Vagina (tissue), 2 donors: ENCODE measurements at places on chromosomes 7 and 10. TPM values are rescaled to one million over a fixed set of nuclear protein-coding genes. Genes with fewer than 3 reads are reported as not detected.

Gene FFAR4
- total RNA-seq = 1.5 TPM

- DNase-seq = no peak
Observed at GRCh38 chr10:3784510-3785250, at the start of gene KLF6. TSS of gene KLF6 (minus strand) at chr10:3785209. CDS start at chr10:3785014, 195 bp downstream.

Gene CLDN12
- total RNA-seq = 21.4 TPM

Gene CFTR
- not detected for total RNA-seq

DNA sequence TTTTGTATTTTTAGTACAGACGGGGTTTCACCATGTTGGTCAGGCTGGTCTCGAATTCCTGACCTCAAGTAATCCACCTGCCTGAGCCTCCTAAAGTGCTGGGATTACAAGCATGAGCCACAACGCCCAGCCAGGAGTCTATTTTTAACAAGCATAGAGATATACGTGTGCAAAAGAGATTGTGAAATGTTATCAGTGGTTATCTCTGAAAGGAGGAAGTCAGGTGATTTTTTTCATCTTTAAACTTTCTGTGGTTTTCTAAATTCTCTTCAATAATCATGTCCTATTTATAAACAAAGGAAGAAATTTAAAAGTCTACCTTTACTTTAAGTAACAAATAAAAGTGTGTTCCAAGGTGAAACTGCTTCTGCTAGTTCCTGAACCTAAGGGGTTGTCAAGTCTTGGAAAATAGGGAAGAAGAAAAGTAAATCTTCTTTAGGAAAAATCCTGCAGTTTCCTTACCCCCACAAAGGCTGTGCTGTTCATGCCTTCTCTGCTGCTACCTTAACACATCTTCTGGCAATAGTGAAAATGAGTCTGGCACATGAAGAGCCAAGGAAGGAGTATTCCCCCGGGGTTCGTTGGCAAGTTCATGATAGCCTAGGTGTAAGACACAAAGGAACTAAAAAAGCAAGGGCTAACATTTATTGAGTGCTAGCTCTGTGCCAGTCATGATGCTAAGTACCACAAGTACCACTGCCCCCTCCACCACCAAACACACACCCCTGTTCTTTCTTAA lies 51.1 kb downstream of the CYP26A1 start:
- DNase-seq = no peak

- DNase-seq = no peak
Observed at GRCh38 chr7:67821116-67821515, 824.5 kb downstream of the TYW1 start.

DNA sequence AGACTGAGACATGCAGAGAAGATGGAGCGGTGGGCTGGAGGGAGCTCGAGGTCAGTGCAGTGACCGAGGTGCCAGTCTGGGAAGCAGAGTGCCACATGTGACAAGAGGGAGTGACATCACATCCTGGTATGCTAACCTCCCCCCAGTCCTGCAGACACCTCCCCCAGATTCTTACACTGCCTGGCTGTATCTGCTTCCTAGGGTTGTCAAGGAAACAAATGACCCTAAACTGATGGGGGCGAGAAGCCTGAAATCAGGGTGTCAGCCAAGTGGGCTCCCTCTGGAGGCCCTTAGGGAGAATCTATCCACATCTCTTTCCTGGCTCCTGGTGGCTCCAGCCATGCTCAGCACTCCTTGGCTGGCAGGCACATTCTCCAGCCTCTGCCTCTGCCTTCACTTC lies 316.1 kb upstream of the ZMIZ1 start:
- DNase-seq = no peak

Gene IDI2
- not detected for total RNA-seq

- no peak for DNase-seq
Observed at GRCh38 chr10:18368682-18369081, 228.5 kb downstream of the CACNB2 start.

- no peak for DNase-seq
Observed at GRCh38 chr10:110059925-110060324, 52.1 kb downstream of the ADD3 start.

- no peak for DNase-seq
Observed at GRCh38 chr10:98404571-98405359, 10.2 kb downstream of the PYROXD2 start.

DNA sequence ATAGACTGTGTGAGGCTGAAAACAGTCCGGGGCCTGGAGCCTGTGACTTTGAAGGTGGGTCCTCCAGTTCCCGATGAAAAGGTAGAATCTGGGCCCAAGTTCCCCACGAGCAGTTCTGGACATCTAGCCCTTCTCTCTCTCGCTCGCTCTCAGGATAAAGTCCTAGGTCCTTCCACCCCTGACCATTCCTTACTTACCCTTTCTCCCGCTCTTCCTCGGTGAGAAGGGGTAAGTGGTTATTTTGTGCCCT lies 713 bp downstream of the IMMP2L start:
- no peak for DNase-seq

Gene TLX1
- not detected for total RNA-seq

DNA sequence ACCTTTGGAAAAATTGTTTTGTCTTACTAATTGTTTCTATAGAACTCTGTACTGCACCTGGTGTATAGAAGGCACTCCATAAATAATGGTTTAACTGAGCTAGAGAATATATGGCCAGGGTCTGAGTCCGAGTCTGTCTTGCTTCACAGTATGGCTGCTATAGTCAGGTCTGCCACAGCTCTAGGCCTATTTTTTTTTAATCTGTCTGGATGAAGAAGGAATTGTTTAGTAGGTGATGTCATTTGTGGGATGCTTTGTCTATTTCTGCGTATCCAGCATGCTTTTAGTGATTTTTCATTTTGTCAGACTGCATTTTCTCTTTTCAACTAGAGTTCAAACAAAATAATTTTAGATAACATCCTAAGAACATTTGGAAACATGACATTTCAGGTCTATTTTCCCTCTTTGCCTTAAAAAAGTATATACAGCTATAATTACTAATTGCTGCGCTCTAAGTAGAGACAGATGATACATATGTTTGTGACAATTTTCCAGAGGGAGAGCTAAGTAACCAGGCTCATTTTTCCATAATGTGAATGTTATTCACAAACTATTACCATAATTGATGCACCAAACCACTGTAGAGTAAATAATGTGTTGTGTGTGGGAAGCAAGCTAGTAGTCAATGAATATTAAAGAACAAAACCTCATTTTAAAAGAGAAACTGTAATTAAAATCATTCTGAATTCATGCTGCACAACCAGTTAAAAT lies 361.7 kb downstream of the AUTS2 start:
- DNase-seq = no peak

- no peak for DNase-seq
Observed at GRCh38 chr10:64952042-64952441, 1430.8 kb downstream of the REEP3 start.

- DNase-seq = no peak
Observed at GRCh38 chr10:92045641-92046106, 122.1 kb downstream of the BTAF1 start.

Gene KAZALD1
- total RNA-seq = 4.2 TPM

DNA sequence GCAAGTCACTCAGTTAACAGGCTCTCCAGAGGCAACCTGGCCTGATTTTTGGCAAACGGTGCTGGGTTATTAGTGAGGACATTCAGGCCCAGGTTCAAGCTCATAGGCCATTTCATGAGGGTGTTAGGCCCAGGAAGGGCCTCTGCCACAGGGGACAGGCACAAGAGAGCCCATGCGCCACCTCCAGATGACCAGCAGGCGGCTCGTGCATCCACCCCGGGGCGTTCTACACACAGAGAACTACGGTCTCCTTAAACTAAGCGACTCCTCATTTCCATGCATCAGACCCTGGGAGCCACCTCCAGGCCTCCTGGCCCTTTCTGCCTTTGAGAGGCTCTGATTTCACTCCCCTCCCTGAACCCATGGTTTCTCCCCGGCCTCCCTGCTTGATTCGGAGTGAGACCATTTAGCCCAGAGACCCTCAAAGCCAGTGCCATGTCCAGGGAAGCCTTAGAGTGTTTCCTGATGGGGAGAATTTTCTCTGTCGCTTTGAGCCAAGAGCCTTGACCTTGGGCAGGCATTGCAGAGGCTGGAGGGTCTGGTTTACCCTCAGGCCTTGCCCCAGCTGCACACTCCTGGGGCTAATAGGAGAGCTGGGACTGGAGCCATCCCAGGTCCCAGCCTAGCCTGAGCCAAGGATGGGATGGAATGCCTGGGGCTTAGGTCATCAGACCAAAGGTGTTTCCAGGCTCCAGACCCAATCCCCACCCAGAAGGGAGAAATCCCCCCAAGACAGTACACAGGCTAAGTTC lies 188.0 kb downstream of the GRID1 start:
- no peak for DNase-seq

DNA sequence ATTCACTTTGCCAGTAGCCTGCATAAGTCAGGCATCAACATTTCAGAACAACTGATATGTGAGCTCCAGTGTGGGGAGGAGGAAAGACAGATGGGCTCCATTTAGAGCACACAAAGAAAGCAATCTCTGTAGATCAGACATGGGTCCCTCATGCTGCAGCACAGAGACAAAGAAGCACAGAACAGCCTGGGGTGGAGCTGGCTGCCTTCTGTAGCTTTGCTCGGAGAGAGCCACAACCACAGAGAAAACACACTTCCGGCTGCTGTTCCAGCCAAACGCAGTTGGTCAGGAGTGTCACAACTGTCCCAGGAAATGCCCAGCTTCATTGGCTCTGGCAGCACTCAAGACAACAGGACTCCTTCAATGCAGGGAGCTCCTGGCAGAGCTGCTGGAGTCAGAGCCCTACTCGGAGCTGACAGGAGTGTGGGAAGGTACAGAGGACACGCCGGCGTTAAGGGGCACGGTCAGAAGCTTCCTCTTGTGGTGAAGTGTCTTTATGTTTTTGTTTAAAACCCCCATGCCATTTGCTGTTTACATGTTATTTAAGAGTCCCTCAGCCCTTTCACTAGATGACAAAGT lies 494.4 kb downstream of the TCERG1L start:
- DNase-seq = peak; percentile 91

DNA sequence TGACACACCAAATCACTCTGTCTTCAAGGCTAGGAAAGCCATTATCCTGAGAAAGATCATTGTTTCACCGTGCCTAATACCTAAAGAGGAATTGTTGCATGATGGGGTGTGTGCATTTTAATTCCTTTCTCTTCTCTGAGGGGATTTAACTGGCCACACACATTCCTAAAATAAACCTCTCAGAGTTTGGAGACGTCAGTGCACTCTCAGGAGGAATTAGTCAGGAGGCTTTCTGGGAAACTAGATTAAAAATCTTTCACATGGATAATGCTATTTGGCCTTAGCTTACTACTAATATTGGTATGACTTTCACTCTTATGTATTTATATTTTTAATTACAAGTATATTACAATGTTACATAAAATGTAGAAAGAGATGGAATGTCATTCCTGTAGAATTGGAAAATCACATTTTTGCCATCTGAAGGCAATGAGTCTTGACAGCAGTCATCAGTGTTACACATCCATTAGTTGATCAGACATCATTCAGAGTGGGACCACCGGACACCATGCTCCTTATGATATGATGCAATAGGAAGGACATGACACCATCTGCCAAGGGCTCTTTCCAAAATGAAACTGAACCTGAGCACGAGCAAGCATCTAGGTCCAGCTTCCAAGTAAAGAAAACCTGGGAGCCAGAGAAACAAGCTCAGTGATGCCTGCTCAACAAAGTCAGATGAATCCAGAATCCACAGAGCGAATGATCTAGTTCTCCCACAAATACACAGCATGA lies 43.1 kb upstream of the TMEM273 start:
- DNase-seq = no peak

- DNase-seq = no peak
Observed at GRCh38 chr7:101625031-101625791, 3.9 kb downstream of the MYL10 start.

DNA sequence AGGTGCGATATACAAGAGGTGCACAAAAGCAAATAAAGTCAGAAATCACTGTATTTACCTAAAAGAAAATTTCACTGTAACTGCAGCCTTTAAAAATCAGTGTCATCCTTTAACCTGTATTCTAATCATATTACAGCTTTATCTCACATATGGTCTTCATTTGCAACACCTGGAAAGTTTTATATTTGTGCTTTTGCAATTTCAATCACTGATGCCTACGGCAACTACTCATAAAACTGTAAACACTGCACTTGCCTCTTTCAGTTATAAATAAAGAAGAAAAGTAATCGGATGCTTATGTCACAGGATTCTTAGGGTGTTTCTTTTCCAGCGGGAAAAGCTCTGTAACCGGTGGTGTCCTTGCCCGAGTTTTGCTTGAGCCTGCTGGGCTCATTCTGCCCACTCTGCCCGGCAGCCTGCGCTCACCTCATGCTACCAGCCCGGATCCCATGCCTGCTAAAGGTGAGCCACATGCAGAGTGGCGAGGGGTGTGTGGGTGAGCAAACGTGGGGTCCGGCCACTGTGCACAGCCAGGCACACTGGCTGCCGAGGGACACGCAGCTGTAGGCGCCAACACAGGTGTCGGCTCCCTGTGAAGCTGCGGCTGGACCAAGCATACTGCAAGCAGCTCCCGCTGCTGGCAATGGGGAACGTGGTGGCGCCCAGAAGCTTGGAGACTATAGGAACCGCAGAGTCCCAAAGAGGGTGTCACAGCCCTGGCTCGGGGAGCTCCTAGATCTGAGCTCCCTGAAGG lies 56.3 kb upstream of the ABCB5 start:
- no peak for DNase-seq

GRCh38 chr10:119112056-119112455 lies 8.1 kb downstream of the DENND10 start:
- no peak for DNase-seq

Gene ZNF853
- 14.0 TPM for total RNA-seq

- no peak for DNase-seq
Observed at GRCh38 chr7:117347962-117348672, 25.3 kb upstream of the WNT2 start.

DNA sequence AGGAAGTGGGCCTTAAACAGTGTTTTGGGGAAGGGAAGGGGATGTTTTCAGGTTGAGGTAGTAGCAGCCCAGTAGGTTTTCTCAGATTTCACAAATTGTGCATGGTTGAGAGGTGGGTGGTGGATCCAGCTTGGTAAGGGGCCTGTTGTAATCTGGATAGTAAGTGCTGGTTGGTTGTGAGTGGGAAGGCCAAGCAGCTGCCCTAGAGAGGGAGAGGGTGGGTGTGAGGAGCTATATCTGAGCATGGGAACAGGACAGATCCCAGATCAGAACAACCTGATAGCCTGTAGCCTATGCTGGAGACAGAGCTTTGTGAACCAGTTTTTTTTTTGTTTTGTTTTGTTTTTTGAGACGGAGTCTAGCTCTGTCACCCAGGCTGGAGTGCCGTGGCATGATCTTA lies 53.9 kb upstream of the ZMIZ2 start:
- DNase-seq = no peak

DNA sequence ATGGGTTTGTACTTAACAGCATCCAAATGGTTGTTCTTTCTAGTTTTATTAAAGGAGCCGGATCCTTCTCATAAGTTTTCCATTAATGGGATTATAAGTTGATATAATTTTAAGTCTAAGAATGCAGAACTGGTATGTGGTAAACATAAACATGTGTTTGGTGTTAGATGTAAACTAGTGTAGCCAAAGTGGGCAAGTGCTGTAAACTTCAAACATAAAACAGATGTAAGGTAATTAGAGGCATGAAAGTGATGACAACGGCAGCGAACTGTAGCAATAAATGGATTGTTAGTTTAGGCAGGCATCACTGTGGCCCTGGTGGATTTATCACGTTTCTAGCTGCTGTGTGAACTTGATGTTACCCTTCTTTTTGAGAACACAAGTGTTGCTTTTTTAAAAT lies 37.9 kb downstream of the BAMBI start:
- no peak for DNase-seq

Gene BAZ1B
- total RNA-seq = 45.4 TPM

Gene COL17A1
- 149 TPM for total RNA-seq
